ENCODE measurements at places on chromosomes 6 and 20.

DNA sequence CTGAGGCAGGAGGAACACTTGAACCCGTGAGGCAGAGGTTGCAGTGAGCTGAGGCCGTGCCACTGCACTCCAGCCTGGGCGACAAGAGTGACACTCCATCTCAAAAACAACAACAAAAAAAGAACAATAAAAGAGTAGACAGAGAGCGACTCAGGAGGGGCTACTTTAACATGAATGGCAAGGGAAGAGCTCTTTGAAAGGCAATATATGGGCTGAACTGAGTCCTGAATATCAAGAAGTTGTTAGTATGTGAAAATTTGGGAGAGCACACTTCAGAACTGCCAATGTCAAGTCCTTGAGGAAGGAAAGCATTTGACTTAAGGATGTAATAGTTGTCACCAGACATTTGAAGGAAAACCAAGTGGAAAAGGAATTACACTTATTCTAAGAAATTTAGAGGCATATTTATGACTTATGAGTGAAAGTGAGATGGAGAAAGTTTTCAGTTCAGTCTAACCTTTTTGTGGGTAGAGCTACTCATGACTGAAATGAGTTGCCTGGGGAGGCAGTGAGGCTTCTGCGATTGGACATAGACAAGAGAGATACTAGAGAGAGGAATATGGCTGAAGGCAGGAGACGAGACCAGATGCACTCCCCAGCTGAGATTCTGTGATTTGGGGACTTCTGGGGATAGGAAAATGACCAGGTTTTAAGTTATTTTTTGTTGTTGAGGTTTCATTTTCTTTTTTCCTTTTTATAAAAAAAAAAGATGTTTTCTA lies 48.6 kb upstream of the SLC16A10 start:
- no peak for DNase-seq

DNA sequence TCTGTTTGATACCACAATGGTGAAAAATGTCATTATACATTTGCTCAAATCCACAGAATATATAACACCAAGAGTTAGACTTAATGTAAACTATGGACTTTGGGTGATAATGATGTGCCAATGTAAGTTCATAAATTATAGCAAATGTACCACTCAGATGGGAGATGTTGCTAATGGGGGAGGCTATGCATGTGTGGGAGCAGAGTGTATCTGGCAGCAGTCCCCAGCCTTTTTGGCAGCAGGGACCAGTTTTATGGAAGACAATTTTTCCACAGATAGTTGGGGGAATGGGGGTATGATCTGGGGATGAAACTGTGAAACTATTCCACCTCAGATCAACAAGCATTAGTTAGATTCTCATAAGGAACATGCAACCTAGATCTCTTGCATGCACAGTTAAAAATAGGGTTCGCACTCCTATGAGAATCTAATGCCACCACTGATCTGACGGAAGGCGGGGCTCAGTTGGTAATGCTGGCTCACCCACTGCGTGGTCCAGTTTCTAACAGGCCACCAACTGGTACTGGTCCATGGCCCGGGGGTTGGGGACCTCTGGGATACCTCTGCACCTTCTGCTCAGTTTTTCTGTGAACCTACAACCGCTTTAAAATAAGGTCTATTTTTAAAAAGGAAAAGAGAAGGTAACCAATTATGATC lies 8.0 kb downstream of the HLA-DQA1 start:
- no peak for DNase-seq

DNA sequence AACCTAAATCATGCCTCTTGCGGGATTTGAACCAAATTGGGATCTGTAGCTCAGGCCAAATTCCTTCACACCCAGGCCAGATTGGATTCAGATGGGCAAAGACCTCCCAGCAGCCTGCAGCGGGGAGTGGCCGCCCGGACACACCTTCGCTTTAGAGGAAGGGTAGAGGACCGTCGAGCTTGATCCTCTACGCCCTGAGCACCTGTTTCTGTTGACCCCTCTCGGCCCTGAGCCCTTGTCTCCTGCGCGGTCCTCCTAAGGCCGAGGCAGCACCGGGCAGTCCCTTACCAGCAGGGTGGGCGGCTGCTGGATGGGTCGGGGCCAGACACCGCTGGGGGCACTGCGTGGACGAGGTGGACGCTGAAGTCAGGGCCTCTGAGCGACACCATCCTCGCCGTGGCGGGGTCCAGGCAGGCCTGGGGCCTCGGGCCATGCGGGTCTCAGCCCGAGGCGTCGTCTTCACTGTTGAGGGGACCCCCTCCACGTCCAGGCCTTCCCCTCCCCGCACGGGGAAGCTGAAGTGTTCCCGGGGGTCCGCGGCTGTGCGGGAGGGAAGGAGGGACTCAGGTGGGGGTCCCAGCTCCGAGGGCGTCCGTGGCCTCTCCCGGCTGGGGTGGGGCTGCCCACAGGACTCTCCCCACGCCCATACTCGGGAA lies 114.8 kb downstream of the SMOC2 start:
- DNase-seq, result no peak

DNA sequence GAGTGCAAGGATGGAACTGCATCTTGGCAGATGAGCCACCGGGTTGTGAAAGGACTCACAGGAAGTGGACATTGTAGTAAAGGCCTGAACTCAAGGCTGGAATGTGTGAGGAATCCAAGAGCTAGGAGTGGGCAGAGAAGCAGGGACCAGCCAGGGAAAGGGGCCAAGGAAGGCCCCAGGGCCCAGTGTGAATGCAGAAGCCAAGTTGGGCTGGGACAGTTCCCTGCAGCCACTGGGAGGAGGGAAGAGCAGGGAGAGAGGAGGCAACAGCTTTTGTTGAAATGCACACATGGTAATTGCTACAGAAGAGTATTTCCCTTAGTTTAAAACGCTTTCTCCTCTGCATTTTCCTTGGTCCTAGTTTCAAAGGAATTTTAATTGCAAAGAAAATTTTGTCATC lies 34.6 kb downstream of the CDH22 start:
- DNase-seq, result no peak

GRCh38 chr6:11961923-11962322 lies 50.2 kb upstream of the HIVEP1 start:
- DNase-seq, result no peak

DNA sequence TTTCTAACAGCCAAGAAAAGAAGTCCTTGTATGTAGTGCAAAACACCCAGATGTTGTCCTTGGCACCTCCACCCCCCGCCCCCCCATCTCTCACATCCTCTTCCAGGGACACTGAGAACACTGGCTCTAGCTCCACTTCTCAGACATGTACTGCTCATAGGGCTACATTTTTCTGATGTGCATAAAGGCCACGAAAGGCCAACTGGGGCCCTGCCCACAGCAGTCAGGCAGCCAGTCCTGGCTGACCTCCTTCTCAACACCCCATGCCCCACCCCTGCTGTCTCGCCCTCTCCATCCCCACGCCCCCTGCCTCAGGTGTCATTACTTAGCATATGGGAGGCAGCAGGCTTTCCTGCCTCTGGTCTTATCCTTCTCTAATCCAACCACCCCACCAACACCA lies 11.3 kb downstream of the GABRR1 start:
- DNase-seq, result no peak

DNA sequence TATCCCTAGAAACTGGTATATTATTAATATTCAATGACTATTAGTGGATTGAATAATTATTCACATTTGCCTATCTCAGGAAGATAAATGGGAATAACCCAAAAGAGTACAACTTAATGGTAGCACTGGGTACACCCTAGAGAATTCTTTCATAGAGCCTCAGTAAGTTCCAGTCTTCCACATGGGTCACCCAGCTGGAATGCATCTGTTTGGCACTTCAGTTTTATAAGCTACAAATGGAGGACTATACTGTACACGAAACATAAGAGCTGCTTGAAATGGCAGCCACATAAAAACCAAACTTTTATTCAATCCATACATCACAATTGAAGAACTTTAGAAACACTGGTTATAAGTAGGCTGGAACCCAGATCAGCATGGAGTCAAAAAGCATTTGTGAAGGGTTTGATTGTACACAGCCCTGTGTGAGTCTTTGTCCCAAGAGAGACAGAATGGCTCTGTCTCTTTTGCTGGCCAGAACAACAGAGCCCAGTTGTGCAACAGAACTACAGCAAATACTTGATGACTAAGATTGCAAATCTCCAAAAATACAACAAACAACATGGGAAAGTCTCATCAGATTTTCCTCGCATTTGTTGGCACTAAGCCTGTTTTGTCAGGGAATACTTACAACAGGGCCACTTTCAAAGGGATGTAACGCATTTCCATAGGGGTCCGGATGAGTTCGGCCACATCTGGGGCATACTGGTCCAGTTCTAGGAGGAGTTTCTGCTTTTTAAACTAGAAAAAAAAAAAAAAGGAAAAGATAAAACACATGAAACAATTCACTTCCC lies 39.5 kb downstream of the PIGU start:
- DNase-seq, result no peak

DNA sequence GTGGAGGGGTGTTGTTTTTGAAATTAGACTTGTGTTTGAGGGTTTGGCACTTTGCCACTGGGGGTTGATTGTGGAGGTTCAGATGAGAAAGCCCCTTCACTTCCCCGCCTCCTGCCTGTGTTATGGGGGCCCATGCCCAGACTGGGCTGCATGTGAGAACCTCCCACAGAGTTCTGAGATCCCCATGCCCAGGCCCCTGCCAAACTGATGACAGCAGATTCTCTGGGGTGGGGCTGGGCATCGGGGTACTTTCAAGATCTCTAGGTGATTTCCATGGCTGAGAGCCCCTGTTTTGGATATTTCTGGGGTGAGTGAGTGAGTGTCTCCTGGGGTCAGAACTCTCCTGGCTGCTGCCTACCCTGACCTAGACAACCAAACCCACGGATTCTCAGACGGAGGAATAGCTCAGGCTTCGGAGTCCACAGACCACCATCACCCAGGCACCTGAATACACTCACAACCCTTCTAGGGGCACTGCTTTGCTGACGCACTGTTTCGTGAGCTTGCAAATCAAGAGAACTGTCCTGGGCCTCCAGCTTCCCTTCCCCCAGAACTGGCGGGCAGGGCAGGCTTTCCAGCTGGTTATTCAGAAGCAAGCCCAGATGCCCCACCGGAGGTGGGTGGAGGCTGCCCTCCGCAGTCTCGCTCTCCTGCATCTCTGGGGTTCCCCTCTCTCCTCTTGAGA lies 6.3 kb downstream of the BCAS1 start:
- DNase-seq, result no peak

GRCh38 chr6:122799916-122800686 lies 11.0 kb downstream of the SMPDL3A start:
- DNase-seq, result no peak

GRCh38 chr20:31927627-31928159 lies 24.2 kb downstream of the PDRG1 start:
- no peak for DNase-seq

GRCh38 chr6:40774932-40775331 lies 187.8 kb upstream of the LRFN2 start:
- no peak for DNase-seq

DNA sequence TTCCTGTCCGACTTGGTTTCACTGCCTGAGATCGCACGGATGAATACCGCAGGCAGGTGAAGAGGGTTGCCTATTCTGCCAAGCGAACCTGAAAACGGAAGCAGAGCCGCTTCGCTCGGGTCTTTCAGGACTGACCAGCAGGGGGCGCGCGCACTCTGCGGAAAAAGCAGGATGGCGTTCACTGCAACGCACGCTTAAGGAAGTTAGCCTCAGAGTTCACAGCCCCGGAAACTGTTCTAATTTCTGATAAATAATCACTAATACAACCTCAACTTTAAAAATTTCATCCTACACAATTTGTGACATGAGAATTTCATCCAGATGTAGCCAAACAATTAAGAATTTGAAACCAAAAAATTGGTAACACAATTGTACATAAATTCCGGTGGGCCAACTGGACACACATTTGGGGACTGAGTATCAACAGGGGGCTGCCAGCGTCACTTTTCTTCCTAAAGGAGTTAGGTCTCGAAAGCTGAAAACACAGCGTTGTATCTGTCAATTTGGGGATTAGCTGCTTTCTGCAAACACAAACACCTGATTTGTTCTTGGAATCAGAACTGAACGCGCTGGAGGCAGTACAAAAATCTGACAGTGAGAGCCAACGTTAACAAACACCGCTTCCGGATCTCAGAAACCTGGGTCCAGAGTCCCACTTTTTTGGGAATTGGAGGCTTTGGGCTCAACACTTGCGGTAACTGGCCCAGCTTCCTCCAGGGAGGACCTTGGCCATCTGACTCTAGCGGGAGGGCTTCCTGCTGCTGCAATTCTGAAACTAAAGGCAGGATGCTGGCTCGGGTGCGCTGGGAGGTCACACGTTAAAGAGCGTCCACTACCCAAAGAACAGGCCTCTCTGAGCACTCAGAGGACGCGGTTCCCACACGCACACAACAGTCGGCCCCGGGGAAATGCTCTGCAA lies 8.8 kb downstream of the PXDC1 start:
- peak; percentile 91 for DNase-seq

DNA sequence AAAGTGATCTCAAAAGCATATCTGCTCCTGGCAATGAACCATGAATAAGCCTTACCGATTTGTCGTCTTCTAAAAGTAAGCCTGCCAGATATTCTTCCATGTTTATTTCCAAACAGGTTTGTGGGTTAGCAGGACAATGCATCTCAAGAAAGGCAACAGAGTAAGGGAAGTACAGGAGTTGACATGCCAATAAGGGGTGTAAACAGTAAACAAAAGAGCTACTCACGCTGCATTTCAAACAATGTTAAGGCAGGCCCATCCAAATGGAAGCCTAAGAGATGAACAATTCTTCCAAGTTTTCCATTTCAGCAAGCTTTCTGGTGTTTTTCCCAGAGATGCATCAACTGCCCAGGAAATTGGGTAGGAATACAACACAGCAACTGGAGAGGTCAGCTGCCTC lies 27.8 kb upstream of the CRIP3 start:
- DNase-seq, result no peak

DNA sequence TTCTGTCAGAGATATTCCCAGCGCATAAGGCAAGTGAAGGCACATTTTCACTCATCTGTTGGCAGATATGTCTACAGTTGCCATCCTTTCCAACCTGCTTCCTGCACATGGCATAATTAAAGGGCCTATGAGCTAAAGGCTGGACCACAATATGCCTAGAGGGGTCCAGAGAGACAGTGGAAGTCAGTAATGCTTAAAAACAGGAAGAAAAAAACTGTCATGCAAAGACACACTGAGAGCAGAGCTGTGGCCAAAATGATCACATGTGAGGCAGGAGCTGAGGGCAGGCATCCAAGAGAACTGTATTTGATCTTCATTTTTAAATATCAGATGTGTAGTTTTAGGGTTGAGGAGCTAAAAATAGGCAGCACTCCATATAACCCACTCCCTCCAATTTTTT lies 125.0 kb upstream of the BACH2 start:
- DNase-seq, result no peak

- DNase-seq, result no peak
Measured at GRCh38 chr6:18392346-18392877, 5.3 kb downstream of the RNF144B start.

GRCh38 chr6:41373919-41374617 lies 38.7 kb downstream of the NCR2 start:
- DNase-seq, result no peak
